Tibial nerve (tissue), 4 donors: ENCODE measurements at places on chromosomes 4 and X. TPM values are rescaled to one million over a fixed set of nuclear protein-coding genes. Genes with fewer than 3 reads are reported as not detected.

The TRIM60 gene
- not detected for total RNA-seq

The ADAM29 gene
- not detected for total RNA-seq

GRCh38 chr4:94390804-94391410 is 48.3 kb upstream of the HPGDS start:
- no peak overlapping the region for H3K27ac ChIP-seq
- no peaks in the 10 kb centered on the region for H3K36me3 ChIP-seq
- no peak overlapping the region for H3K4me3 ChIP-seq
- DNase-seq = no peak

- no peak overlapping the region for H3K4me3 ChIP-seq
- H3K27me3 ChIP-seq = no peaks in the 10 kb centered on the region
- no peaks in the 10 kb centered on the region for H3K36me3 ChIP-seq
- H3K27ac ChIP-seq = no peak overlapping the region
- H3K4me1 ChIP-seq = no peaks in the 10 kb centered on the region
- no peak for DNase-seq
Measured at GRCh38 chr4:130147641-130148040, 1051.7 kb downstream of the C4orf33 start.

The SLC16A2 gene
- 9.2 TPM for total RNA-seq

The GUCY1A1 gene
- total RNA-seq = 9.3 TPM

GRCh38 chr4:38128478-38129459 is 168.6 kb downstream of the PTTG2 start:
- no peaks in the 10 kb centered on the region for H3K27me3 ChIP-seq
- peak overlapping the region; percentile 31 for H3K27ac ChIP-seq
- H3K36me3 ChIP-seq = no peaks in the 10 kb centered on the region
- no peak overlapping the region for H3K4me3 ChIP-seq
- peaks cover 20% of the 10 kb centered on the region for H3K4me1 ChIP-seq
- no peak for DNase-seq

GRCh38 chr4:147299205-147299604 is 181.7 kb upstream of the EDNRA start:
- no peak for DNase-seq
- no peak overlapping the region for H3K27ac ChIP-seq
- H3K27me3 ChIP-seq = no peaks in the 10 kb centered on the region
- H3K4me3 ChIP-seq = no peak overlapping the region
- H3K4me1 ChIP-seq = no peaks in the 10 kb centered on the region

The C4orf51 gene
- not detected for total RNA-seq

The DSPP gene
- total RNA-seq = not detected

DNA sequence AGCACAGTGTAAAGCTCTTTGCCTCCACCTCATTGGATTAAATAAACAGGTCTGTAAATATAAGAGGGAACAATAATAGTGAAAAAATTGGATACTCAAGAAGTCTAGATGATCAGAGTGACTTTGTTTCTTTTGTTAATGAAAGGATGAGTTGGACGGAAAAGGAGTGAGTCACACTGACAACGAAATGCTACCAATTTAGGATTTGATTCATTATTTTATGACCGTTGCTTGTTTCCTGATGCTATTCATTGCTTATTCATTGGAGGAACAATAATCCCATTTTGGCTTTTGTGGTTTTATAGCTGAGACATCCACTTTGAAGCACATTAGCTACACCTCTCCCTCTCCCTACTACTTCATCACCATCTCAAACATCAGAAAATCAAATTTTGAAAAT is 74.4 kb upstream of the DYNLT3 start:
- H3K27ac ChIP-seq = no peak overlapping the region
- no peaks in the 10 kb centered on the region for H3K4me1 ChIP-seq
- H3K27me3 ChIP-seq = no peaks in the 10 kb centered on the region
- no peak for DNase-seq

The TLR2 gene
- 25.1 TPM for total RNA-seq

The AR gene
- total RNA-seq = 23.5 TPM

DNA sequence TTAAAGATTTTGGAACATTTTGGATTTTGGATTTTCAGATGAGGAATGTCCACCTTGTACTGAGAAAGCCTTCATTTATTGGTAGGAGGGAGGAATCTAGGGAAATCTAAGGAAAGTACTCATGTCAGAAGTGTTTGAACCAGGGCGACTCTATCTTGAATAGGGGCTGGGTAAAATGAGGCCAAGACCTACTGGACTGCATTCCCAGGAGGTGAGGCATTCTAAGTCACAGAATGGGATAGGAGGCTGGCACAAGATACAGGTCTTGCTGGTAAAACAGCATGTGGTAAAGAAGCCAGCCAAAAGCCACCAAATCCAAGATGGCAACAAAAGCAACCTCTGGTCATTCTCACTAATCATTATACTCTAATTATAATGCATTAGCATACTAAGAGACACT is 118.9 kb downstream of the MXRA5 start:
- no peak overlapping the region for H3K4me3 ChIP-seq
- H3K27me3 ChIP-seq = no peaks in the 10 kb centered on the region
- no peaks in the 10 kb centered on the region for H3K4me1 ChIP-seq
- no peaks in the 10 kb centered on the region for H3K36me3 ChIP-seq
- no peak overlapping the region for H3K27ac ChIP-seq

DNA sequence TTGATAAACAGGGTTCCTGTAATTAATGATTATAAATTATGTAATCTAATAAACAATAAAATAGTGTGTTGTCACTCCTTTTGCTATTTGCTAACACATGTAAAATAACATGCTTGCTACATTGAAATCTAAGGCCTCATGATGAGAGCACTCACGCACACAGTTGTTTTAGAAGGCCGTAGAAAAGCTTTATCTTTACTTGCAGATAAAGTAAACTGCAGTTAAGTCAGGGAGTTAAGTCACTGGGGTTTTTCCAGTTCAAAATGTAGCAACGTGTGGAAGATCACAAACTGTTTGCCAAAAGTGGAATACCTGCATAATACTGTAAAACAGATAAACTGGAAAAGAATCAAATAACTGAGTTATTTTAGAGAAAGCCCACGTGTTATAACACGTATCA is 187.3 kb upstream of the PACRGL start:
- no peaks in the 10 kb centered on the region for H3K36me3 ChIP-seq
- H3K27ac ChIP-seq = no peak overlapping the region
- no peaks in the 10 kb centered on the region for H3K27me3 ChIP-seq
- no peaks in the 10 kb centered on the region for H3K4me1 ChIP-seq
- no peak for DNase-seq

The VCX3A gene
- total RNA-seq = not detected

- no peaks in the 10 kb centered on the region for H3K27me3 ChIP-seq
- no peak overlapping the region for H3K27ac ChIP-seq
- no peak for DNase-seq
Measured at GRCh38 chr4:71944956-71945355, 86.8 kb upstream of the NPFFR2 start.

DNA sequence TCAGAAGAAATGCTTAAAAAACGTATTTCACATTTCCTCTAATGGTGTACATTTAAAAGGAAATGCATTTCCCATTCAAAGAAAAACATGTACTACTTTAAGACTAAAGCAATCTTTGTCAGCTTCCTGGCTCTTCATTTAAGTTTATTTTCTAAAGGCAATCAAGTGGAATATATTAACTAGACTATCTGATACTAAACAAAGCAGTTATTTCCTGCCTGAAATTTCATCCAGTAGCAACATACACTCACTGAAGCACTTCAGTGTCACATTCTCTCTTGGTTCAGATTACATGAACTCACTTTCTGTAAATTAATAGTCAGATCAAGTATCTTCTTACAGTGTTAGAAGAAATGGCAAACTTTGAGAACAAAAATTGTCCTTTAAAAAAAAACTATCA is 42.5 kb downstream of the LRBA start:
- no peaks in the 10 kb centered on the region for H3K36me3 ChIP-seq
- no peaks in the 10 kb centered on the region for H3K4me1 ChIP-seq
- H3K4me3 ChIP-seq = no peak overlapping the region
- no peaks in the 10 kb centered on the region for H3K27me3 ChIP-seq

The SLC6A8 gene
- 14.4 TPM for total RNA-seq

The ELF2 gene
- total RNA-seq = 47.1 TPM

The AVPR2 gene
- total RNA-seq = 2.1 TPM

The NWD2 gene
- total RNA-seq = 0.30 TPM

DNA sequence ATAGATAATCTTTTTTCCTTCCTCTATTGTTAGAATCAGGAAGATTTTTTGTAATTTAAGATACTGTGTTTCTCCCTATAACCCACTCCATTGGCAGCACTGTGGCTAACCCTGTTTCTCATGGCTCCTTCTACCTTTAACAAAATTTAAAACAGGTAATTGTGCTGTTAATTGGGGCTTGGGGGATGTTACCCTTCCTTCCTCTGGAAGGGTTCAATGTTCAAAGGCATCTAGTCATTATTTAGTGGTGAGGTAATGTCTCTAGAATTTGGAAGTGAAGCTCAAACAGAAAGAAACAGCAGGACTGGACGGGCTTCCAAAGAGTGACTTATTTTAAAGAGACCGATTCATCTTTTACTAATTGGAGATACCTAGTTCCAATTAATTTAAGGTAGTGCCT is 166.4 kb downstream of the TRIML1 start:
- H3K27ac ChIP-seq = no peak overlapping the region
- H3K4me1 ChIP-seq = no peaks in the 10 kb centered on the region
- no peaks in the 10 kb centered on the region for H3K27me3 ChIP-seq
- no peak overlapping the region for H3K4me3 ChIP-seq

The ZNF711 gene
- total RNA-seq = 2.8 TPM

- DNase-seq = peak; percentile 84
- H3K36me3 ChIP-seq = peaks cover 7% of the 10 kb centered on the region
- no peak overlapping the region for H3K4me3 ChIP-seq
- H3K4me1 ChIP-seq = peaks cover 6% of the 10 kb centered on the region
Measured at GRCh38 chr4:7256984-7257810, 64.9 kb downstream of the SORCS2 start.

GRCh38 chr4:1171311-1172227 is 814 bp downstream of the SPON2 start:
- H3K27ac ChIP-seq = peak overlapping the region; percentile 76
- no peaks in the 10 kb centered on the region for H3K36me3 ChIP-seq
- H3K4me1 ChIP-seq = no peaks in the 10 kb centered on the region
- no peaks in the 10 kb centered on the region for H3K27me3 ChIP-seq
- DNase-seq = no peak
